Astrocyte (in vitro differentiated cells and primary cell): ENCODE measurements at places on chromosomes 12 and 14.
A peak's percentile ranks its signal among the peaks of the same experiment; 100 is the strongest.

DNA sequence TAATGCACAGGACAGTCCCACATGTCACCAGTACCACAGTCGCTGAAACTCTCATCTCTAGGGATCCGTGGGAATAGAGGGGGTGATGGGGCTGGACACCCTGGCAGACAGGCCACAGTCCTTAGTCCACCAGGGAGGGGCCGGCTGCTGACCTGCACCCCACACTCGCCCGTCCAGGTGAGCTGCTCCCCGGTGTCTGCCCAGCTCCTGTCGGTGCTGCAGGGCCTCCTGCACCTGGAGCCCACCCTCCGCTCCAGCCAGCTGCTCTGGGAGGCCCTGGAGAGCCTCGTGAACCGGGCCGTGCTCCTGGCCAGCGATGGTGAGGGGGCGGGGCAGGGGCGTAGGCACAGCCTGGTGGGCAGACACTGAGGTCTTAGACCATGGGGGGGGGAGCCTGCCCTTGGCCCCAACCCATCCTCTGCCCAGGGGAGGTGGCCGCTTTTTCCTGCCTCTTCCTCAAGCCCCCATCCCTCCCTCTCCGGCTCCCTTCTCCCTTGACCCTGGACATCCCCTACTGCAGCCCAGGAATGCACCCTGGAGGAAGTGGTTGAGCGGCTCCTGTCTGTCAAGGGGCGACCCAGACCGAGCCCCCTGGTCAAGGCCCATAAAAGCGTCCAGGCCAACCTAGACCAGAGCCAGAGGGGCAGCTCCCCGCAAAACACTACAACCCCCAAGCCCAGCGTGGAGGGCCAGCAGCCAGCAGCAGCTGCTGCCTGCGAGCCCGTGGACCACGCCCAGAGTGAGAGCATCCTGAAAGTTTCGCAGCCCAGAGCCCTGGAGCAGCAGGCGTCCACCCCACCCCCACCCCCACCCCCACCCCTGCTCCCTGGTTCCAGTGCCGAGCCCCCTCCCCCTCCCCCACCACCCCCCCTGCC lies 17.1 kb upstream of the ADSS1 start:
- DNase-seq: no peak

GRCh38 chr14:104967386-104968152 lies 10.6 kb downstream of the AHNAK2 start:
- peak; percentile 14 for DNase-seq

GRCh38 chr14:65263177-65263788 lies 149.2 kb upstream of the FUT8 start:
- peak; percentile 55 for DNase-seq

GRCh38 chr14:80536456-80536855 lies 325.2 kb upstream of the DIO2 start:
- no peak for DNase-seq

GRCh38 chr14:54301359-54301758 lies 95.4 kb upstream of the CDKN3 start:
- DNase-seq: no peak

GRCh38 chr12:50523772-50524171 lies 19.0 kb downstream of the DIP2B start:
- DNase-seq: no peak

DNA sequence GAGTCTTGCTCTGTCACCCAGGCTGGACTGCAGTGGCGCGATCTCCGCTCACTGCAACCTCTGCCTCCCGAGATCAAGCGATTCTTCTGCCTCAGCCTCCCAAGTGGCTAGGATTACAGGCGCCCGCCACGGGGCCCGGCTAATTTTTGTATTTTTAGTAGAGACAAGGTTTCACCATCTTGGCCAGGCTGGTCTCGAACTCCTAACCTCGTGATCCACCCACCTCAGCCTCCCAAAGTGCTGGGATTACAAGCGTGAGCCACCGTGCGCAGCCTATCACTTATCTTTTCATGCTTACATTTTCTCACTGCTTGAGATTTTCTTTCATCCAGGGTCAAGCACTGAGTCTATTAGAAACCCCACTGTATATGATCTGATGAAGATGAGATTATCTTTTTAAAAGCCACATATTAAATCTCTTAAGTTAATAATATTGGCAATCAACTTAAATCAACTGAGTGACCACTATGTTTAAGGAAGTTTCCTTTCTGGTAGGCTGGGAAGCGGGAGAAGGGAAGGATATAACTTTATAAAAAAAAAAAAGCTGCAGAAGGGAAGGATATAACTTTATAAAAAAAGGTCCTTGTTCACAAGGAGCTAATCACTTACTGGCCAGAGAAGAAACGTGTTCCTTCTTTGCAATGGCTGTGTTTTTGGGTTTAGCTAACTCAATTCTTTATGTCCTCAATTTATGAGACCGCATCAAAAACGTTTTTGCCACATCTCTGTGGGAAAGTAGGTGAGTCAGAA lies 1.3 kb upstream of the MDM2 start:
- no peak for DNase-seq

- DNase-seq: peak; percentile 89
These were observed 29.6 kb downstream of the KCNK13 start for GRCh38 chr14:90091393-90091792.

DNA sequence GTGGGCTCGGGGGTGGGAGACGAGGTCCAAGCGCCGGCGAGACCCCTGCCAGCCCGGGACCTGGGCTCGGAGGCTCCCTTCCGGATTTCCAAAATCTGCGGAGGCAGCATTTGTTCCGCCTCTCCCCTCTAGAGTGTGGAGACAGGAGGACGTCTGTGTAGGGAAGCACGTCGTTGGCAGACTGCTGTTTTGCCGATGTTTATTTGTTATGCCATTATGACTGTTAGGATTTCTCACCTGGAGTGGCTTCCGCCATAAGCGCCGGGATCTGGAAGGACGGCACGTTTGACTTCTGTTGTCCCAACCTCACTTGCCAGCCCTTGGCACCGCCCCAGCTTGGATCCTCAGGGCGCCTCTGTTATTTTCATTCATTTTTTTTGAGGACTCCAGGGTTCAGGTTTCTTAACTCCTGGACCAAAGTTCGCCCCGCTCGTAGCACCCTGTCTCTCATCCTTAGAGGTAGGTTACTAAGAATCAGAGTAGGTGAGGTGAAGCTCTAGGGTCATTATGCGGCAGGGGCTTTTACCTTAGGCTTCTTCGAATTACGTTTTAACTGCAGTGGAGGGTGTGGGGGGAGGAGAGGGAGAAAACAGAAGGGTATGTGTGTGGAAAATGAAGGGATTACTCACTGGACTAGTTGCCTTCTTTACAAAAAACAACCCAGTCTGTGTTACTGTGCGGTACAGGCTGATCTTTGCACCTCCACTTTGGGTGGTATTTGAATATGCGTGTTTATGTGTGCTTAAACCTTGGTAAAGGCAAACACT lies 547 bp upstream of the PYGL start:
- peak; percentile 33 for DNase-seq
